ENCODE measurements at places on chromosomes 6 and 20.

GRCh38 chr6:29943053-29943966 is 978 bp downstream of the HLA-A start:
- no peak for DNase-seq

- no peak for DNase-seq
Observed at GRCh38 chr6:100512203-100512862, 47.6 kb upstream of the SIM1 start.

GRCh38 chr20:57475388-57476083 is 49.4 kb downstream of the CTCFL start:
- no peak for DNase-seq

DNA sequence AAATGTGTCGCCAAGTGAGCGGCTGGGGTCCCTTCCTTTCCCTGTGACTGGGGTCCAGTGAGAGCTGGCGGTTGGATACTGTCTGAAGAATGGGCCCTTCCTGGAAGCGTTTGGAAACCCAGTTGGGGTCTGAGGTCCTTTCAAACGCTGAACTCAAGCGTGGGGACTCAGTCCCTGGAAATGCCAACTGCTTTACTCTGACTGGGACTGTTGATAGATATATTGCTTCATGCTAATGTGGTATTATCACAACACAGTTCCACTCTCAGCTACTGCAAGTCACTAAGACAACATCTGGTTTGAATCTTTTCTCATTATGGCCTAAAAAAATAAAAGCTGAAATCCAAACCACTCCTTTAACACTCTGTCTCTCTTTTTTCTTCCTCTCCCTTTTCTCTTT is 23.7 kb upstream of the PSMF1 start:
- DNase-seq, result no peak
